Activated CD4-positive, alpha-beta T cell treated with anti-CD3 and anti-CD28 coated beads for 48 hours (primary cell): ENCODE measurements at places on chromosomes 12 and 14.

DNA sequence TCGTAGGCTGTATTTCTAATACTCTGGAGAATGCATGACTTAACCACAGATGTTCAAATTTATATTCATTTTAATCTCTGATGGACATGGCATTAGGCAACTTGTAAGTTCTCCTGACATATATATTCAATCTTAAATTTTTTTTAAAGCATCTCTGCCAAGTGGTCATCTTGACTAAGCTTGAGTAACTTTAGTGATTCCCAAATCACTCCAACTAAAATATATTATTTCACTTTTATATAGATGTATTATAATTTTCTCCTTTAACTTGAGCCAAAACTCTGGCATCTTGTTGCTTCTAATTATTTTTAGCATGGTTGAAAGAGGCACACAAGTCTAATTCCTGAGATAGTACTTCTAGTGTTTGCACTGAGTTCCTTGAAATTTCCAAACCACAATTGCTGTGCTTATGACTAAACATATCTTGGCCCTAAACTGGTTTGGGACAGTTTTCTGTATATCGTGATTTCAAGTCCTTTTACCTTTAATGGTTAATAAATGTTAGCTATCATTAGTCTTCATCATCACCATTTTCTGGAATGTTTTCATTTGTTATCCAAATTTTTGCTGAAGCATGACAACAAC, 8.4 kb downstream of the LRFN5 start:
- DNase-seq = no peak

DNA sequence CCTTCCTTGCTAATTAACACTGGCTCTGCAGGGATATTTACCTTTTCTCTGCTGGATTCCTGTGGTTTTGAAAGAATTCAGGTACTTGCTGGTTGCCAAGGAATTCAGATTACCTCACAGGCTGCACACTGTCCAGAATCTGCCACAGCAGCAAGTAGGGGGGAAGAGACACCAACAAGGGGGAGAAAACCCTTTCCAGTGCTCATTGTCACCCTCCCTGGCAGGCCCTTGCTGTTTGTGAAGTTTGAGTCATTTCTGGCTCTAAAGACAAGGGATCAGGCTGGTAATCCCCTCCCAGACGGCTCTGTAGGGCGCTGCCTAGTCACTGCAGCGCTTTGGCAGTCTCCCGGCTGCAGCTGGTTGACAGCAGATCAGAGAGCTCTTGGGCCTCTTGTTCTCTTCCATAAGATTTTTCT, 50.8 kb downstream of the TTLL5 start:
- no peak for DNase-seq

DNA sequence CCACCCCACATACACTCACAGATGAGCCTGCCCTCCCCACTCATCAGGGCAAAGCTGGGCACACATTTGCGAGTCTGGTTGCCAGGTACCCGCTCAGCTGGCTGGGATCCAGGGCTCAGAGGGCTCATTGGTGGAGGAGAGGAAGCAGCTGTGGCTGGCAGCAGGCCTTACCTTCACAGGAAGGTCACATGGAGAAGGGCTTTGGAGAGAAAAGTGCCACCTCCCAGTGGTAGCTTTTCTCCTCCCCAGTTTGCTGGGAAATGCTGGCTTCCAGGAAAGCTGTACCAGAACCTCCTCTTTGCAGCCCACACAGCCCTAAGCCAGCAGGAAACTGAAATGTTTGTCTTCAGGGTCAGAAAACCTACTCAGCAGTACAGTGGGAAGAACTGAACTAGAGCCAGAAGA, 55.6 kb downstream of the LGMN start:
- DNase-seq = no peak

DNA sequence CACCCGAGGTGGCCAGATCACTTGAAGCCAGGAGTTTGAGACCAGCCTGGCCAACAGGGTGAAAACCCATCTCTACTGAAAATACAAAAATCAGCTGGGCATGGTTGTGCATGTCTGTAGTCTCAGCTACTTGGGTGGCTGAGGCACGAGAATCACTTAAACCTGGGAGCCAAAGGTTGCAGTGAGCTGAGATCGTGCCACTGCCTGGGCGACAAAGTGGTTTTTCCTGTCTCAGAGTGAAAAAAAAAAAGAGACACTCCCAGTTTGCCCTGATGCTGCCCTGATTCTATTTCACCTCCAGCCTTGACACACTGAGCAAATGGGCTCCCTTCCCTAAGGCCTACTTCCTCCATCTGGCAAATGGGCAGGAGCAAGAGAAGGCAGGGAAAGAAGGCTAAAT, 28.5 kb upstream of the PLEK2 start:
- no peak for DNase-seq
